ENCODE measurements at places on chromosomes 7 and 10. TPM values are rescaled to one million over a fixed set of nuclear protein-coding genes. Genes with fewer than 3 reads are reported as not detected.
A peak's percentile ranks its signal among the peaks of the same experiment; 100 is the strongest.

The NRP1 gene
- 306 TPM for total RNA-seq

The NXPH1 gene
- total RNA-seq: not detected

The TMEM236 gene
- total RNA-seq: 0.24 TPM

DNA sequence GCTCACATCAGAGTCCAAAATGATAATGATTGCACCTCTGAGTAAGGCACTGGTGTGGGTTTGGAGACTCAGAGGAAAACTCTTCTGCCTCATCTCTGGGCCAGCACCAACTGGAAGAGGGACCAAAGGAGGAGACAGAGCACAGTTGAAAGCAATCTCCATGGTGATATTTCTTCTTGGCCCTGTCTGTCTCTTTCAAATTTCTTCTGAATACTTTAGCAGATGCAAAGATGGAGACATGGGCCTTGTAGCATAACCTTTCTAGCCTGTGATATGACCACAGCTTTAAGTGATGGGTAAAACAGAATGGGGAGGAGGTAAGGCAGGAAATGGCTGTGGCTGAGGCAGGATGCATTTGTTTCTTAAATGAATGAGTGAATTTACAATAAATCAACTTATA, 12.2 kb upstream of the GIMAP7 start:
- peak; percentile 43 for DNase-seq
